ENCODE measurements at places on chromosomes 3 and 15.
A peak's percentile ranks its signal among the peaks of the same experiment; 100 is the strongest.

DNA sequence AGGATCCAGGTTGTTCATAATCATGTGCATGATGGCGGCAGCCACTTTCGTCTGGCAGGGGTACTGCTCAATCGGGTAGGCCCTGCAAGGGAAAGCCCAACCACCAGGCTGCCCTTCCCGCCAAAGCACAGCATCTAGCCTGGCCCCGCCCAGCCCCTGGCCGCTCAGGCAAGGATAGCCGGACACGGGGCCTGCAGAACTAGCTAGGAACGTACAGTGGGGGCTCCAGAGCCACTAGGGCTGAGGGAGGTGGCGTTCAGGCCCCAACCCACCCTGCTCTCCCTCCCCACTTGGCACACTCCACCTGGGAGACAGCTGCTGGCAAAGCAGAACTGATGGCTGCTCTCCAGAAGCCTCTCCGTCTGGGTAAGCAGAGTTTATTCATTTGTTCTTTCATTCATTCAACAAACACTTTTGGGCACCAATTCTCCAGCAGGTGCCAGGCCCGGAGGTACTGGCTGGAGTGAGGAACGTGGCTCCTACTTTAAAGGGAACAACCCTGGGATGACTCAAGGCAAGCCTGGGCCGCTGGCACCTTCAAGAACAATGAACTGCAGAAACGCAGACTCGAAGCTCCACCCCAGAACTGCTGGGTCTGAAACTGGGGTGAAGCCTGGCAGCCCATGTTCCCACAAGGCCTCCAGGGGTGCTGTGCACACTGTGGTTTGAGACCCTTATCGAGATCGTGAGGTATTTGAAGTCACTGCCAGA is 7.8 kb downstream of the UROC1 start:
- DNase-seq = no peak

- no peak for DNase-seq
Observed at GRCh38 chr3:127735767-127736693, 63.3 kb downstream of the ABTB1 start.

DNA sequence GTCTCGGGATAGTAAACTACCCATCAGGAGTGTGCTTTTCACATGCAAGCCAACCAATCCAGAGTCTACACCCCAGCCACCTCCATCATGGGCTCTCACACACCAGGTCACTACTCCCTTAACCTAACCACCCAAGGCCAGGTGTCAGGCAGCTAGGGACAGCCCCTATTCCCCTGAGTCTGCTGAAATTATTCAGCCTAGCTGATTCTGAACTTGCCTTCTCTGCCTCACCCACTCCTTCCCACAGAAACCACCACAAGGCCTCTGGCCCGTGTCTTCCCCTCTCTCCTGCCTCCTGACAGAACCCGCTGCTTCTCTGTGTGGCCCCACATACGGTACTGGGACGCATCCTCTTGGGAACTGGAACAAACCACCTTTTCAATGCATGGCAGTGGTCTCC is 82.1 kb downstream of the PCSK6 start:
- DNase-seq = no peak

DNA sequence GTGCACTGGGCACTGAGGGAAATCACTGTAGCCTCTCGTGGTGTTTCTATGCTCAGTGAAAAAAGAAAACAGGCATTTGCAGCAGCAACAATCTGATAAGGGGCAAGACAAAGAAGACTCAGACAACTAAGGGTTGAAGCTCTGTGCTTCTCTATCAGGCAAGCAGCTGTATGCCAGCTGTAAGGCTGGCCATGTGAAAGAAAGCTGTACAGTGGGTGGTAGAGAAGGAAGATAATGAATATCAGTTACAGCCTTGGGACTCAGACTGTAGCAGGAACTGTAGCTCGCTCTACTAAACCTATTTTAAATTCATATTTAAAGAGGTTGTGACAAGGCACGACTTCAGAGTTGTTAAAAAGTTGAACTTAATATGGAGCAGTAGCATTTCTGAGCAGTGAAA is 76.3 kb downstream of the VGLL3 start:
- no peak for DNase-seq

GRCh38 chr3:123256256-123256655 is 54.5 kb downstream of the SEC22A start:
- no peak for DNase-seq

- no peak for DNase-seq
Observed at GRCh38 chr3:37202035-37202434, 27.7 kb upstream of the LRRFIP2 start.

- no peak for DNase-seq
Observed at GRCh38 chr15:95868450-95868849, 462.1 kb upstream of the NR2F2 start.

DNA sequence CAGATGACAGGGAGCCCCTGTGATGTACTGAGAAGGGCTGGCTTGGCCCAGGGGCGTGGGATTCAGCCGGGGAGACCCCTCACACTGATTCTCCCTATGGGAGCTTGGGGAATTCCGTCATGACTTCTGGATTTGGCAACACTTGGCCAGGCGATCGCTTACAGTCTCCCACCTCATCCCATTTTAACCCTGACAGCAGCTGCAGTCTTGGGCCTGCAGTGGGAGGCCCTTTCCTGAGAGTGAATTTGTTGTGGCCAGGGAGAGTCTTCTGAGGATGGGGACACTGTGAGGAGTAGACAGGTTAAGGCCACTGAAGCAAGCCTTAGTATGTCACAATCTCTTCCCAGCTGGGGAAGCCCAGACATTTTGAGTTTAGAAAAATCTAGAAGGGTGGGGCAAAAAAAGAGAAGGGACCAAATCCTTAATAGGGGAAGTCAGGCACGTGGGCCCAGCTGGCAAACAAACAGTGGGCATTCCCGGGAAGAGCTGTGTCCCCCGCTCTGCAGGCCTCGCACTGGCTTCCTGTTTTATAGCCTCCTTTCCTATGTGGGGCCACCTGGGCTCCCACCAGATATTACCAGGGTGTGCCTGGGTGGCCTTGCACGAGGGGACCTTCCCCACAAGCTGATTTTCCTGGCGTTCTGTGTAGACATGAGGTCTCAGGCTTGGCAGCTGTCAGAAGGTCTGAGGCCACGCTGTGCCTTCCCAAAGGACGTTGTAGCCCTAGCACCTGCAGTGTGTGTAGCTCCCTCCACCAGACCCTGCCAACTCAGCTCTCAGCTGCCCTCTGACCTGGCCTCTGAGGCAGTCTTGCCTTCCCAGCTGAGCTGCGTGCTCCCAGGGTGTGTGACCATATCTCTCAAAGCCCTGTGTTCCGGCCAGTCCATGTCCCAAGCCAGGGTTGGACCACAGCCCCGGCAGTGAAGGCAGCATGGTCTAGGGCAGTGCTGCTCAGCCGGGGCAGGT is 64.5 kb downstream of the FEM1B start:
- no peak for DNase-seq

- no peak for DNase-seq
Observed at GRCh38 chr3:127988770-127989557, 63.3 kb upstream of the SEC61A1 start.

- no peak for DNase-seq
Observed at GRCh38 chr3:152472672-152472954, 203.9 kb downstream of the MBNL1 start.

- no peak for DNase-seq
Observed at GRCh38 chr3:61442696-61443095, 118.7 kb upstream of the PTPRG start.

GRCh38 chr3:99777708-99778107 is 40.0 kb upstream of the CMSS1 start:
- no peak for DNase-seq

GRCh38 chr3:15281817-15282216 is 50.6 kb downstream of the SH3BP5 start:
- DNase-seq = no peak

DNA sequence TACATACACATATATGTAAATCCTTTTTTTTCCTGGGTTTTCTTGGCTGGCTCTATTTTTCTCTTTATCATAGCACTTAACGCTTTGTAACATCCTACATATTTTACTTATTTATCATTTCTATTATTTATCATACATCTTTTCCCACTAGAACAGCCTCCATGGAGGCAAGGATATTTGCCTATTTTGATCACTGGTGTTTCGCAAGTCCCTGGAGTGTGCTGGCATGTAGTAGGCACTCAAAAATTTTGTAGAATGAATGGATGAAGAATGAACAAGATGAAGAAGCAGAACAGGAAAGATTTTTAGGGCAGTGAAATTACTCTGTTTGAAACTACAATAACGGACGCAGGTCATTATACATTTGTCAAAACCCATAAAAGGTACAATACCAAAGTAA is 83.0 kb upstream of the PTX3 start:
- no peak for DNase-seq

DNA sequence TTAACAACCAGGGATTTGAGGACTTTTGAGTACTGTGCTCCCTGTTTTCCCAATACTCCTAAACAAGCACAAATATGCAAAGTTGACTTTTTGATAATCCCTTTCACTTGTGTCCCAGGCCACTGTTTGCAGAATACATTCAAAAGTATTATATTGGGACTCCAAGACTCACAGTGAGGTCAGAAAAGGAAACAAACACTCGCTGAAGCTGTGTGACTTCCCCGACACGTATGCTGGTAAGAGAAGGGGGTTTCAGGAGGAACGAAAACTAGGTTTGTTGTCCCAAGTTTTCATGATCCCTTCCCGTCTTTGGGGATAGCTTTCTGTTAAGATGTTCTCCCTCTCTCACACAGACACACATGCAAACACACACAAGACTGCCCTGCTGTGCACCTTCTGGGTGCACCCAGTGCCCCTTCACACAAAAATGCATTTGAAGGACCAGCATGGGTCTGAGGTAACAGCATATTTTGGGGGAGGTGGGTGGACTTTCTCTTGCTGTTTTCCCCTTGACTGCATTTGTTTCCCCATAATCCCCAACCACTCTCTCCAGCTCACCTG is 225.2 kb upstream of the PRICKLE2 start:
- no peak for DNase-seq

DNA sequence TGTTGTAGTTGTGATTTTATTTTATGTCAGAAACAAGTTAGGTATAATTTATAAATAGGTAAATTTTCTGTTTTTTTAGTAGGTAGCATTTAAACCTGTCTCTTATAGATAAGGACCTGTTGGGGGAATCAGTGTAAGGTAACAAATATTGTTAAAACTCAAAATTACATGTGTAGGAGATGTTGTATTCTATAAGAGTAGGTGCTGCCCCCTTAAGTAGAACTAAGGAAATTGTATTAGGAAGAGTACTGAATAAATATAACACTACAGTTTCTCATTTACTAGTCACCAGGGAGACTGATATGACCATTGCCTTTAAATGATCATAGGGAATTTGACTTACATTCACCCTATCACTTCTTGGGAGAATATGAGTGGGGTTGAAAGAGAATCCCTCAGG is 31.2 kb downstream of the SLC25A36 start:
- no peak for DNase-seq

- DNase-seq = no peak
Observed at GRCh38 chr3:13883681-13884080, 3.8 kb upstream of the WNT7A start.

DNA sequence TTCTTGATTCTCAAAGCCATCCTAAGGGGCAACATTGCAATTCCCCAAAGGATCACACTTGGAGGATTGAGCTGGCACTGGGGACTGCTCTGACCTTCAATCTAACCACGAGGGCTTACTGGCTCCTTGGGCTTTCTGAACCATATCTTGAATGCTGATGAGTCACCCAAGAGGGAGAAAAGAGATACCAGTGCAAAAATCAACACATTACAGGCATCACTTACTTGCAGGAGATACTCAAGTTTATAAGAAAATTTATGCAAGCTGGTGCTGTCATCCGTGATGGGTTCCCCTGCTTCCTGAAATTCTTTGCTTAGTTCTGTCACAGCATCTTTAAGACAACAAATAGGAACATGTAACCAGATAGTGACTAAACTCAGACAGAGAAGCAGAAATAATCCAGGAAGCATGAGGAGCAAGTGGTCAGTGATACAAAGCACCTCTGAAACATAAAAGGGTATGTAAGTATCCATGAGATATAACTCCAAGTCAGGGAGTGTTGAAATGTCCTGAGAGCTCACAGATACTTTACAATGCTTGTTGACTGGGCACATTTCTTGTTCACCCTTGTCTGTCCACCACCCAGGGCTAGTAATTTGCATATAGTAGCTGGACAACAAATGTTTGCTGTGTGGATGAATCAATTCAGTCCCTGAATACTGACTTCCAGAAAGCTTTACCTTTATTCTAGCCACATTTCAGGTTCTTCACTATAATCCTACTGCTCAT is 14.1 kb downstream of the FYCO1 start:
- DNase-seq = no peak

GRCh38 chr15:63983061-63983711 is 63.1 kb downstream of the DAPK2 start:
- DNase-seq = no peak

- DNase-seq = no peak
Observed at GRCh38 chr3:71244826-71245488, 338.6 kb downstream of the FOXP1 start.

GRCh38 chr3:87370007-87370406 is 93.6 kb upstream of the POU1F1 start:
- peak; percentile 2 for DNase-seq

DNA sequence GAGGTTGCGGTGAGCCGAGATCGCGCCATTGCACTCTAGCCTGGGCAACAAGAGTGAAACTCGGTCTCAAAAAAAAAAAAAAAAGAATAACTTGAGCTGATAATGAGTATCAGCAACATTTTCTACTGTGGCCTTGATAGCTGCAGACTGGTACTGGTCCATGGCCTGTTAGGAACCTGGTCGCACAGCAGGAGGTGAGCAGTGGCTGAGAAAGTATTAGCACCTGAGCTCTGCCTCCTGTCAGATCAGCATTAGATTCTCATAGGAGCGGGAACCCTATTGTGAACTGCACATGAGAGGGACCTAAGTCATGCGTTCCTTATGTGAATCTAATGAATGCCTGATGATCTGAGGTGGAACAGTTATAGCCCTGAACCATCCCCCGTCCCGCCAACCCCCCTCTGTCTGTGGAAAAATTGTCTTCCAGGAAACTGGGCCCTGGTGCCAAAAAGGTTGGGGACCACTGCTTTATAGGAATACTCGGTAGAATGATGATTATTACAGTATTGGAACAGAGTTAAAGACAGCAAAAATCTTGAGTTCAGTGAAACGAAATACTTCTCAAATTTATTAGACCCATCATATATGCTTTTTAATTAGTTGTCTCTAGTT is 126.0 kb downstream of the ZNF609 start:
- no peak for DNase-seq

DNA sequence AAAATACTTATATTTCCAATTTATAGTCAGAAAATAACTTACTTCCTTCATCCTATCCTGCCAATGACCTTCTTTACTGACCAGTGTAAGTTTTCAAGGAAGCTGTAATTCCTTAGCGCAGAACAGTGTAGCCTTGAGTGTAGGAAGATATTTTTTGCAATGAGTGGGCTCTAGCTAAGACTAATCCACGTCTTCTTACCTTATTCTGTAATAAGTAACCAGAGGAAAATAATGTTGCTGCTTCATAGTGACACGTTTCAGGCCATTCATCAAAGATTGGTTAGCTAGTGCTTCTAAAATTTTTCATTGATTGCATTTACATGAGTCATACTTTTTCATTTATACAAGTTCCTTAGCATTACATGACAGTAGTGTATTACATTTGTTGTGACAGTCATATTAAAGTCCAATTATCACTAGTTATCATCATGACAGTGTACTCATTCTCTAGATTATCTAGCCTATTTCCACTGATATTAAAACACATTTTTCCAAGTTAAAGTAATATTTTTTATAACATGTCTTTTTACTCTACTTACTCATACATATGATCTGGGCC is 403.8 kb upstream of the EPHA3 start:
- no peak for DNase-seq

Data from NCI-H187 (cell line).